ENCODE measurements at places on chromosomes 16 and 17. TPM values are rescaled to one million over a fixed set of nuclear protein-coding genes. Genes with fewer than 3 reads are reported as not detected.

DNA sequence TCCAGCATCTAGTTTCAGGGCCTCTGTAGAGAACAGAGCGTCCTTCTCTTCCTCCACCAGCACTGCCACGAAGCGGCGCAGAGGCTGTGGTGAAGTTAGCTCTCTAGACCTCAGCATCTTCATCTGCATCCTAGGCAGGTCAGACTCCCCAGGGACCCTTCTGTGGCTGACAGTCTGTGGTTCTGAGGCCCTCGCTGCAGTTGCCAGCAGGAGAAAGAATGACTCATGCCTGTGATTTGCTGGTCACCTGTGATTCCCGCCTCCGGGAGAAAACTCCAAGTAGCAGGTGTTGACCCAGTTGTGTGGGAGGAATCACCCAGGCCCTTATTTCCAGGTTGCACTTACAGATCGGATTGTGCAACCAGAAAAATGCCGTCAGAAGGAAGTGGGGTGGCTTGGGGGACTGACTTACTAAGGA, 117.3 kb upstream of the CACNG5 start:
- no peak for DNase-seq

- DNase-seq, result no peak
Measured at GRCh38 chr17:60601447-60602384, 1.7 kb downstream of the PPM1D start.

GRCh38 chr17:68621065-68621464, 19.9 kb upstream of the FAM20A start:
- DNase-seq, result no peak

DNA sequence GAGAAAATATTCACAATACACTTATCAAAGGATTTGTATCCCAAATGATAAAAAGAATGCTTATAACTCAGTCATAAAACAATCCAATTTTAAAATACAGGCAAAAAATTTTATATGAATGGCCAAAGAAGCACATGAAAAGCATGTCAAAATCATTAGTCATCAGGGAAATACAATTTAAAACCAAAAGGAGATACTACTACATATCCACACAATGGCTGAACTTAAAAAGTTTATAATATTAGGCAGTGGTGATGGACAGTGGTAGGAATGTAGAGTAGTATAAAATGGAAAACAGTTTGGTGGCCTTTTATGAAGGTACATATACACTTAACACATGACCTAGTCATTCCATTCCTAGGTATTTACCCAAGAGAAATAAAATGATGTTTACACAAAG, 12.2 kb downstream of the CMC2 start:
- DNase-seq, result no peak

DNA sequence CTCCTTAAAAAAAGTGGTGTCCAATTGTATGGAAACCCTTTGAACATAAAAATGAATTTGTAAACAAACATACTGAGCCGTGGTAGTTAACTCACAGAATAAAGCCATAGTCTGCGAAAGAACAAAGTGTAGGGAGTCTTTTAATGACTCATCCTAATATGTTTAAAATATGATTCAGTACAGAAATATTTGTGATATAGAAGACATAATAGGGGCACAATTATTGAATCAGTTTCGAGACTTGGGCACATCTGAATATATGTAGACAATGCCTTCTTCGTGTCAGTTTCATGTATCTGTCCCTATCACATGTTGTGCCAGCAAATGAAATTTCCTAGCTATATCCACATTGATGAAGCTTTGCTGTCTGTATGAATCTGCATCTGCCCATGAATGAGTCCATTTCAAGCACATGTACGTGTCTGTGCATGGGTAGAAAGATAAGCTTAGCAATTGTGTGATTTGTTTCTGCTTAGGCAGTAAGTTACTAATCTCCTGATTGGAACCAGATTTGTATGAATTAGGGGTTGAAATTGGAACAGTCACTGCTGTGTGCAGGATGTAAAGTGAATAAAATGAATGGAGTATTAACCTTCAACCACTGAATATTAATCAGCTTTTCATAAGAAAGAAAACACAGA, 112.5 kb upstream of the SOX9 start:
- no peak for DNase-seq

Gene ZC3H7A
- total RNA-seq, result 74.7 TPM

Measured in omental fat pad (tissue), 4 donors.